Forelimb muscle (tissue), 1 donor: ENCODE measurements at places on chromosomes 7 and 10.
A peak's percentile ranks its signal among the peaks of the same experiment; 100 is the strongest.

DNA sequence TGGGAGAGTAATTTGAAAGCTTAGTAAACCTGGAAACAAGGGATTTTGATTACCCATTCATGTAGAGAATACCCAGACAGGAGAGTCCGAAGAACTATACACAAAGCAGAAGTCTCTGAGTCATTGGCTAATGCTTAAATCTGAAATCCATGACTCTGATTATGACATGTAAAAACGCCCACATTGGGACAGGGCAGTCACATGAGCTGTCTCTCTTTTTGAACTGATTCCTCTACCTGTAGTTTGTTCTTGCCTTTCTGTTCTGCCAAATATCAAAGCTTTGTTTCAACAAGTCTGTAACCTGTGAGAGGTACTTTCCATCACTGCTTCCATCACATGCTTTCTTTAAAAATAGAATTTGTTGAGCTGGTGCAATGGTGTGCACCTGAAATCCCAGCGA lies 4.3 kb upstream of the GPNMB start:
- DNase-seq, result no peak

DNA sequence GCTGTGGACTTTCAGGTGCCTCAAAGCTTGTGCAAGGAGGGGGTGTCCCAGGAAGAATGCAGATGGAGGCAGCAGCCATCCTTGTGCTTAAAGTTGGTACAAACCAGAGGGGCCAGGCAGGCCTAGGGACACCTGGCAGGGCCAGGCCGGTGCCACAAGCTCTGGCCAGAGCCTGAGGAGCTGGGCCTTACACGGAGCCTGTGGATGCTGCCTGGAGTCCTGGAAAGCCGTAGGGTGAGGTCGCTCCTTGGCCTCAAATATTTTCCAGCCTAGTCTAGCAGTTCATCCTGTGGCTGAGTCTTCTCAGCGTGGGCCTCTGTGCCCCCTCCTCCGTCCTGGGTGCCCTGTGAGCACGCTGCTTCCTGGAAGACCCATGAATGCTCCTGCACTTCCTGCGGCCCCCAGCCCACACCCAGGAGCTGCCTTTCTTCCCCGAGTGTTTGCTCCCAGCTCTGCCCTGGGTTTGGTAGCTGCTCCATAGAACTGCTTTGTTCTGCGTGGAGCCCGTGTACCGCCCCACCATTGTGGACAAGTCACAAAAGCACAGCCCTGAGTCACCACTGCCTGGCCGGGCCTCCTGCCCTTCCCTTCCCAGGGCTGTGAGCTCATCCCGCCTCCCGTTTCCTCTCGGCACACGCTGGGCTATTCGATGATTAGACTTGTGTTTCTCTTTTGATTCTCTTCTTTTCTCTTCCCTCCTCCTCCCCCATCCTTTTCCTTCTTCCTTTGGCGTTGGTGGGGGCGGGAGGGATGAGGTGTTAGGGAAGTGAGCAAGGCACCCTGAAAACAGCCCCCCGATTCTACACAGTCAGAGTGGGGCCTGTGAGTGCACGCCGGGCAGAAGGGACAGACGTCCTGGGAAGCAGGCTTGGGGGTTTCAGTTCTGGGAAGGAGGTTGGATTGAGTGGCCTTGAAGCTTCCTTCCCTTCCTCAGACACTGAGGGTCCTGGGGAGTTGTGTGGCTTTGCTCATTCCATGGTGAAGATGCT lies 73.2 kb upstream of the SHH start:
- no peak for DNase-seq

GRCh38 chr7:44537442-44537841 lies 3.7 kb downstream of the NPC1L1 start:
- DNase-seq, result no peak

GRCh38 chr10:61628875-61629513 lies 33.7 kb upstream of the CABCOCO1 start:
- no peak for DNase-seq

DNA sequence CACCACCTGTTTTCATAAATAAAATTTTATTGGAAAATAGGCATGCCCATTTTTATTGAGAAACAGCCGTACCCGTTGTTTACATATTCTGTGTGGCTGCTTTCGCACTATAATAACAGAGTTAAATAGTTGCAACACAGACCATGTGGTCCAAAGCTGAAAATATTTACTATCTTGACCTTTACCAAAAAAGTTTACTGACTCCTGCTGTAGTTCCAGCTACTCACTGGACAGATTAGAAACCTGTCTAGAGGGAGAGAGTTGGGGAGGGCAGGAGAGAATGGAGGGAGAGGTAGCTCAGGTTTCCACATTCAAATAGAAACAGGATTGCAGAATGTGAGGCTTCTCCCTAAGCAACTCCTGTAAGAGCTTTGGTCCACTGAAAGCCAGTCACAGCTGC lies 55.1 kb upstream of the GLCCI1 start:
- no peak for DNase-seq

GRCh38 chr7:103445228-103446048 lies 569 bp downstream of the SLC26A5 start:
- no peak for DNase-seq

DNA sequence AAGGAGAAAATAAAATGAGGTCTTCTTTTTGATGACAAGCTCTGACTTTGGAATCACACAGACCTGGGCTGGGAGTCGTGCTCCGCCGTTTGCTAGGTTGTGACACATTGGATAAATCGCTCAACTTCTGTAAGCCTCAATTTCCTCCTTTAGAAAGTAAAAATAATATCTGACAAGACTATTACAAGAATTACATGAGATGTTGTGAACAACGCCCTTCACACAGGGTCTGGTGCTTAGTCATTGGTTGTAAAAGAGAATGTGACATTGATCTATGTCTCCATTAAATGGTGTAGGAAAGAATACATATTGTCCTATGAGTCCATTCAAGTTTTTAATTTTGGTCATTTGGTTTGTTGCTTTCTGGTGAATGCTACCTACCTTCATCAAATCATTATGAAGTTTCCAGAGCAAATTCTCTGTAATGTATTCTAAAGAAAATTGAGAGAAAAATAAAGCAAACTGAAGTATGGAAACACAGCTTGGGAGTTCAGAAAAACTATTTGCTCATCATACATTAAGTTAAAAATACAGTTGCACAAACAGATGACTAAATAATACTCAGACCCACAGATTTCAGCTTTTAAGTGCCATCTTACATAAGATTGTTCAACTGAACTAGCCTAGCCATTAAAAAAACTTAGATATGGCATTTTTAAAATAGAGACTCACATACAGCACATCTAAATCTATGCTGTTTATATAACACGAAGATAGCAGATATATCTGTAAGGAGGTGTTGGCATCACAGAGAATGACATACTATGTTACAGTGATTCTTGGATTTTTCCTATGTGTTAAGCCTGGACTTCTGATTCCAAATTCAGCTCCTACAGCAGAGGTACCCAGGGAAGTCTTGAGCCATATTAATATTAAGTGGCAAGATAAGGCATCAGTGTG lies 12.3 kb upstream of the ADRB1 start:
- DNase-seq, result no peak

GRCh38 chr10:85863301-85864172 lies 503.1 kb downstream of the GRID1 start:
- DNase-seq, result no peak

- no peak for DNase-seq
Measured at GRCh38 chr10:18203471-18203870, 63.2 kb downstream of the CACNB2 start.

GRCh38 chr7:45151967-45152366 lies 5.6 kb upstream of the RAMP3 start:
- DNase-seq, result no peak

DNA sequence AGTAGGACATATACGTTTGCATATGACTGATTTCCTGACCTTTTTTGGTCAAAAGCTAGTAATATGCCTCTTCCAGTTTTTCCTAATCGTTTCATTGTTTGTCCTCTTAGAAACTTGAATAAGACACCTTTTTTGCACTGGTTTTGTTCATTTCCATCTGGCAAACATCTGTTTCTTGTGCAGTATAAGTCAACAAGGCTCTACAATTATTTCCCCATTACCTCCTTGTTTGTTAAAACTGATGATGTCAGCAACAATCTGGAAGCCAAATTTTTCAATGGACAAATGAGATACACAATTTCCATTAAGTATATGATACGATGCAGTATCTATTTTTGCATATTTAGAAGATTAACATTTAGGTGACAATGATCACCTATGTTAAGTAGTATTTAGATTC lies 148.8 kb downstream of the NRBF2 start:
- DNase-seq, result no peak

DNA sequence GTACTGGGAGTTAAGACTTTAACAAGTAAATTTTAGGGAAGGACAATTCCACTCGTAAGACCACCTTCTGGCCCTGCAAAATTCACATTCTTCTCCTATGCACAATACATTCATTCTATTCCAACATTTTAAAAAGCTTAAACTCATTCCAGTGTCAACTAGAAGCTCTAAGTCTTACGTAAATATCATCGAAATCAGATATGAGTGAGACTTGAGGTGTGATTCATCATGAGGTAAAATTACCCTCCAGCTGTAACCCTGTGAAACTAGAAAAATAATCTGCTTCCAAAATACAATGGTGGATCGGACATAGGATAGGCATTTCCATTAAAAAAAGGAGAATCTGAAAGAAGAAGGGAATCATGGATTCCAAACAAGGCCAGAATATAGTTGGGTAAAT lies 370.3 kb downstream of the CDC14C start:
- DNase-seq, result no peak

- DNase-seq, result no peak
Measured at GRCh38 chr7:121570365-121570764, 174.3 kb upstream of the FAM3C start.

- DNase-seq, result no peak
Measured at GRCh38 chr7:78080811-78081210, 282.2 kb downstream of the PHTF2 start.

- DNase-seq, result no peak
Measured at GRCh38 chr7:41752615-41753014, 49.7 kb upstream of the INHBA start.

- DNase-seq, result no peak
Measured at GRCh38 chr7:136655414-136655813, 213.0 kb upstream of the CHRM2 start.

DNA sequence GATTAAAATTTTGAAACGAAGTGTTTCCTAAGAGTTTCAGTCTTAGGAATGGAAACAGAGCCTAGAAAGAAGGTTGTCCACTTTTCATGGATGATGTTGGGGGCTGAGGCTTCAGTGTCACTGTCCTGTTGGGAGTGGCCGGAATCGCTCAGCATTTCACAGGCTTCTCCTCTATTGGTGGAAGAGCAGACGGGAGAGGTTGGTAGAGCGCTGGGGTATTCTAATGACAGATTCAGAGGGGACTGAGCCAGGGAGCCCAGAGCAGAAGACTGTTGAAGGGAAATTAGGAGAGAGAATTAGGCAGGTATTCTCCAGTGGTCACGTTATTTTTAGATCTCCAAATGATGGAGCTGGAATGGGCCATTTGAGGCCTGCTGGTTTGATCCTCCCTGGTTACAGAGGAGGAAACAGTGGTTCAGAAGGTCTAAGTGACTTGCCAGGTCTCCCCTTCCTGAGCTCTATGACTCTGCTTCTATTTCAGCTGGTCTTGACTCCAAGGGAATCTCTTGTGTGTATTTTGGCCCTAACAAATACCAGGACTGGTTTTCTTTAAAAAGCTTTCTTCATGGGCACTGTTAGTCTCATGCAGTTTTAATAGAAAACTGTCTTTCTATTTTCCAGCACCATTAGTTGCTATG lies 35.7 kb upstream of the EEPD1 start:
- no peak for DNase-seq

- DNase-seq, result no peak
Measured at GRCh38 chr10:86197166-86197790, 169.3 kb downstream of the GRID1 start.

DNA sequence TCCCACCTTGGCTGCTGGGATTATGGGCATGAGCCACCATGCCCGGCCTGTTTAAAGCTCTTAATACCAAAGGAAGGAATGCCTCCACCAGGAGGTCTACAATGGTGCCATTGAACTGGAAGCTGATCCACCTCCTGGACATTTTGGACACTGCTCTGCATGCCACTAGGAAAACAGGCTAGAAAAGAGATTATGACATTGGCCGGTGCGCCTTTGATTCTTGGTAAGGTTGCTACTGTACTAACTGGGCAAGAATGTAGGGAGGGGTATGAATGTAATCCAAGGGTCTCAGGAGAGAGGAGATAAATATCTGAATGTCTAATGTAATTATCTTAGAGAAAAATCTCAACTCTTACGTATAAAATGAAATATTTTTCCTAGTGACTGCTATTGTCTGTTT lies 21.7 kb upstream of the TSGA13 start:
- DNase-seq, result no peak

GRCh38 chr7:105241198-105241597 lies 147.5 kb downstream of the SRPK2 start:
- no peak for DNase-seq

DNA sequence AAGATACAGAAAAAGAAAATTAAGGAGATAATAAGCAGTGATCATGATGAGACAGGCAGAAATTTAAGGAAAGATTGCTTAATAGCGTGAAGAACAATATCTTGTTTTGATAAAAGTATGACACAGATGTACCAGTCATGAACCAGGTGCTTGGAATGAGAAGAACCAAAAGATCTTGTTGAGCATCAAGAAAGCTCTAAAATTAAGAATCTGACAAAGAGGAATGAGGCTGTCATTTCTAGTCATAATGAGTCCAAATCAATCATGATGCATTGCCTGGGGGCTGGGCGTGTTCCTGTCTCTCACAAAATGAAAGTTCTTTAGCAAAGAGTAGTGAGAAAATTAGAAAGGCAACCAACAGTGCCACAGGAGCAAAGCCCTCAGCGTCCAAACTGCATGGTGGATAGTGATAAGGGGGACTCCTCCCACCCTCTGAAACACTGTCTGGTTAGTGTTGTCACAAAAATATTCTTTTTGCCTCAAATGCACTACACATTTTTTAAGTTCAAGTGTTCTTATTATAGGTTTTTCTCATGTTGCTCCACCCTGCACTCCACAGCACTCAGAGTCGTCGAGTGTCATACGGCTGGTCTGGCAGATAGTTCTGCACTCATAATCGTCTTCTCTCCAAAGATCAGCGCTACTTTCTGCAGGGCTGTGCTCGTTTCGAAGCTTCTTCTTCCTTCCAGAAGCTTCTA lies 439.6 kb downstream of the TNS3 start:
- DNase-seq, result no peak

DNA sequence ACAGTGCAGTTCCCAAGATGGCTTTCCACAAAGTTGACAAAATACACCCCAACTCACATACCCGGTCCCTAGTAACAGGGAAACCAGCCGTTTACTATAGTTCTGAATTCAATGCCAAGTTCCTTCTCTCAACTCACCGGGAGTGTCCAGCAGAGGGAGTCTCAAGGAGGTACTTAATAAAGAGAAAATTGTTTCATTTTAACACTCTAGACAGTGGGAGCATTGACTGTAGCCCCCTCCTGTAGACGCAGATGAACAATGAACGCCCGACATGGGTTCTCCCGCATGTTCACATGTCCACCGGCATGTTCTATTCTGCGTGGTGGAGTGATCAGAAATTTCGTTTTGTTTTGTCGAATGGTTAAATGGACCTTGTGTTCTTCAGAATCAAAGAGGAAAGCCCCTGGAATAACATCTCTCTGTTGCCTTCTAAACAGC lies 1.9 kb downstream of the HIPK2 start:
- DNase-seq, result peak; percentile 46

- no peak for DNase-seq
Measured at GRCh38 chr10:2837674-2838073, 229.7 kb upstream of the PFKP start.

- DNase-seq, result no peak
Measured at GRCh38 chr10:3948843-3949242, 163.8 kb upstream of the KLF6 start.
